ENCODE measurements at places on chromosomes 6 and 20.

DNA sequence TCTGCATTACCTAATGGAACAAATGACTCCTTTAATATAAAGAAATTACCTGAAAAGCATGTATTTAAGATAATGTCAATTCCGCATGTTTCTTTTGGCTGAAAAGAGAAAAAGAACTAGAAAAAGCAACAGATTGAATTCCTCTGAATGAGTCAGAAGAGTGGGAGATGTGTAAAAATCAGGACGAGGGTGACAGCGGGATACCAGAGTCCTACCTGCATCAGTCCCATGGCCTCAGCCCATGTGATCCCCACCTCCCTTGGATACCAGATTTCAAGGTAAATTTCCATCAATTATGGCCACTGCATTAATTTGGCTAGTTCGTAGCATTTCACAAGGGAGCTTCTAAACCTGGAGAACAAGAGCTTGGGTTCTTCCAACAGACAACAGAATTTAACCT, 10.0 kb upstream of the MOXD1 start:
- no peak for DNase-seq

GRCh38 chr6:53829698-53830221, 35.0 kb downstream of the LRRC1 start:
- DNase-seq, result peak; percentile 35

GRCh38 chr20:32474967-32475811, 109.9 kb downstream of the NOL4L start:
- no peak for DNase-seq

GRCh38 chr20:25548613-25549086, 36.7 kb downstream of the NINL start:
- DNase-seq, result no peak

DNA sequence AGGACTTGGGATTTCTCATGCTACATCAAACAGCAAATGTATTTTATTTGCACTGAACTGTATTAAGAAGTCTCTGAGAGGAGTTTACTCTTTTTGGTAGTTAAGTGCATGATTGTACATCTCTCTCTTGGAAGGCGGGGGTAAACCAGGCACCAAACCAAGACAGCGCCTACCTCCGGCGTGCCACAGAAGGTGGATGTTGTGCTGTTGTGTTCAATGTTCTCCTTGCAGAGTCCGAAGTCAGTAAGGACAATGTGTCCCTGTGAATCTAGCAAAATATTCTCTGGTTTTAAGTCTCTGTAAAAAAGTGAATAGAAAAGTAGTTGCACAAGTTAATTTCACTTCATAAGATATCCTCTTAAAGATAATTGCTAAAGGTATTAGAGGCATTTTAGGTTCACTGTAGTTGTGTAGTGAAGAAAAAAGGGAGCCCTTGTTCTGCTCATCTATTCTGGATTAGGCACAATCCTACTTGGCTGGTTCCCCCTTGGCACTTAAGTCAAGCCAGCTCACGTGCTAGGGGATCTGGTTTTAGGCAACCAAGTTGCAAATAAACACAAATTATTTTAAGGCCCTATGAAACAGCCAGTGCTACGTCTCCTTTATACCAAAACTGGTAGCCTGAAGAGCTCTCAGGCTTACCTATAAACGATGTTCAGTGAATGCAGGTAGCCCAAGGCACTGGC, 119.7 kb upstream of the SLC2A12 start:
- DNase-seq, result no peak

GRCh38 chr6:47016261-47016660, 25.9 kb downstream of the ADGRF1 start:
- no peak for DNase-seq

- no peak for DNase-seq
These were observed 28.6 kb upstream of the CCN2 start for GRCh38 chr6:131979515-131980337.

- DNase-seq, result no peak
These were observed 23.7 kb downstream of the POM121L2 start for GRCh38 chr6:27288136-27289044.

DNA sequence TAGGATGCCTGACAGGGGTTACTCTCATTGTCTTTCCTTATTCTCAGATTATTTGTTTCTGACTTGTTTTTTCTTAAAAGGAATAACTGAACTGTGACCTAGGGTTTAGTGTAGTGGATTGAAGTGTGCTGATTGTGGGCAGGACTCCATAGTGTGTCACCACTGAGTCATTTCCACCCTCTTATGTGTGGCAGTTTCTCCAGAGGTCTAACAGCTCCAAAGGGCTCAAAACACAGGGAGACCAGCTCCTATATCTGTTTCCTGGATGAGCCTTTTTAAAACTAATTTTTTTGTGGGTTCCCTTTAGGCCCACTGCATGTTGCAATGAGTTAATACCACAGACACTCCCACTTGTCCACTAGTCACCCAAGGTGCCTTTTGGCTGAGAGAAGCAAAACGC, 951.1 kb upstream of the ADGRB3 start:
- no peak for DNase-seq

DNA sequence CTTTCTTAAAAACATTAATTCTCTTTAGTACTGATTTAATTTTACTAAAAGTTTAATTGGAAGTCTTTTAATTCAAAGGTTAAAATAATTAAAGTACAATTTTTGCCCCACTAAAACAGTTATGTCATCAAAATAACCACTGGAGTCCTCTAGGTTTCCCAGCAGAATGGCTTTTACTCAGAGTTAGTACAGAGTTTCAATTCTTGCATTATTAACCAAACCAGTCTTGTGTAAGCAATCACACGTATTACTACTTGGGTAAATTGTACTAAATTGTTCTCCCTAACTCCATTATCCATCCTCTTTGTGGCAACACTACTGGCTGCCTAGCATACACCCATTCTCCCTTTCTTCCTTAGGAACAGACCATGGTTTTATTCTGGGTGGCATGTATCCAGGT, 36.9 kb downstream of the CDK19 start:
- no peak for DNase-seq

GRCh38 chr6:29976253-29976587, 33.9 kb downstream of the HLA-A start:
- DNase-seq, result no peak

DNA sequence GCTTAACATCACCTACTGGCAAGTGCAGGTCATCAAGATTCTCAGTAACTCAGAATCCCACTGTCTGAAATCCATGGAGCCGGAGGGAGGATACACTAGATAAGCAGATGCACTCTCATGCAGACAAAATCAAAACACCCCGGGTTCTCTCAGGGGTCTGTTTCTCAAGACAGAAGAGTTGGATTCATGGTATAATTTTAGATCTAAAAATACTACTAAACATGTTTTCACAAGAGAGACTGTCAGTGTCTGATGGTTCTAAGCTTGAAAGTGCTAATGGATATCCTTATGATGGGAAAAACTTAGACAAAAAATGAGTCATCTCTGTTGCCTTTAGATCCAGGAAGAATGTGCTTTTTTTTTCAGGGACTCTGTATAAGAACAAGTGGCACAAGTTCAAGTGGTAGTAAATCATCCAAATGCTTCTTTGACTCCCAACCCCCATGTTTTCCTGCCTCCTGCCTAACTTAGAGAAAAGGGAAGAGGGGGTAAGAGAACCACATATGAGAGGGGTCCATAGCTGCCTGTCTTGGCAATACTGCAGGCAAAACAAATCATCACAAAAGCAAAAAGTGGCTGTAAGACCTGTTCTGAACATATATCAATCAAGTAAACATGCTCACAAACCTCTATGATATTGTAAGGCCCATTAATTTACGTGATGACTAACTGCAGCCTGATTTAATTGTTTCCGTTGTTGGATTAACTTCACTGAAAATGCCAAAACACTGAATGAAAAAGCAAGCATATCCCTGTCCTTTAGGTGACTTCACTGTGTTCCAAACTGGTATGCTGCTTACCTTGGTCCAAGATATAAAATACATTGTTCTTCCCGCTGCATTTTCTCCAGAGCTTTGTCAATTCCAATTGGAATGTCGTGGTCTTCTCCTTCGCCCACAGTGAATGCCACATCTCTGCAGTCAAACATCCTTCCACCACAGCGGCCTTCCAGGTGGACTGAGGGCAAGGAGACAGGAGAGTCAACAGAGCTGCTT, 84.0 kb upstream of the TULP1 start:
- DNase-seq, result no peak

- DNase-seq, result no peak
These were observed 5.4 kb downstream of the CLIC5 start for GRCh38 chr6:46010270-46010669.

GRCh38 chr20:61052195-61052750, 199.8 kb upstream of the CDH4 start:
- no peak for DNase-seq

- DNase-seq, result peak; percentile 84
These were observed 123.3 kb upstream of the SLC2A12 start for GRCh38 chr6:134175532-134176263.

DNA sequence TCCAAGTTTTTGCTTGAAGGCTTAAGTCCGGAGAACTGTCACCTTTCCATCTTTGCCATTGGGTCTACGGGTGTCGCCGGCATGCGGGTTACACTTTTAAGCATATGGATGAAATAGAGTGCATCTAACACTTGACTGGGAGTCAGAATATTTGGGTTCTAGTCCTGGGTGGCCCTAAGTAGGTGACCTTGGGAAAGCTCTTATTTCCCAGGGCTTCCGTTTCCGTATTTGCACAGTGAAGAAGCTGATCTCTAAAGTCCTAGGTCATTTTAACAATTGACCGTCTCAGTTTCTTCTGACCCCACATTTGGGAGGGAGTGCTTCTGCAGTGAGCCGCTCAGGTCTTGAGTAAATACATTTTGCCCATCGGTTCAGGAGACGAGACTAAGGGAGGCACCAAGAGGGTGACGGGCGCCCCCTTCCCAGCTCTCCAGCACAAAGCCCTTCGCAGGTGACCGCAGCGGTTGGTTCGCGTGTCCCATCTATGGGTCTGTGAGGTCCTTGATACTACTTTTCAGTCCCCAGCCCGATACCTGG, 651 bp upstream of the BLTP3A start:
- DNase-seq, result peak; percentile 83

- DNase-seq, result no peak
These were observed 1.1 kb upstream of the PSMB8 start for GRCh38 chr6:32844839-32845383.

- DNase-seq, result no peak
These were observed 11.8 kb upstream of the ZMYND8 start for GRCh38 chr20:47368301-47368700.

DNA sequence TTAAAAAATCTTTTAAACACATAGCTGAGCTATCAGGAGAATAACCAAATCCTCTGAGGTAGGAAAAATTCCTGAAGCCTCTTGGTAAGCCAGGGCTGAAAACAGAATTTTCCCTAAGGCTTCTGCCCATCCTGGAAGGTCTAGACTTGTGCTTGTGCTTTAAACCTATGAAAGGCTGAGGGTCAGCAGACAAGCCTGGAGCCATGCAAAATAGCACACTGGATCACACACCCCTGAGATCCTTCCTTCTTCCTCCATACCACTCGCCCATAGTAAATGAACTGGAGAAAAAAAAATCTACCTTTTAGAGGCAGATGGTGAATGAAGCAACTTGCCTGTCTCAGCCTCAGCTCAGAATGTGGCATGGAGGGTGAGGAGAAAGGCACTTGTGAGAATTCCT, 144.4 kb downstream of the UBE3D start:
- no peak for DNase-seq

DNA sequence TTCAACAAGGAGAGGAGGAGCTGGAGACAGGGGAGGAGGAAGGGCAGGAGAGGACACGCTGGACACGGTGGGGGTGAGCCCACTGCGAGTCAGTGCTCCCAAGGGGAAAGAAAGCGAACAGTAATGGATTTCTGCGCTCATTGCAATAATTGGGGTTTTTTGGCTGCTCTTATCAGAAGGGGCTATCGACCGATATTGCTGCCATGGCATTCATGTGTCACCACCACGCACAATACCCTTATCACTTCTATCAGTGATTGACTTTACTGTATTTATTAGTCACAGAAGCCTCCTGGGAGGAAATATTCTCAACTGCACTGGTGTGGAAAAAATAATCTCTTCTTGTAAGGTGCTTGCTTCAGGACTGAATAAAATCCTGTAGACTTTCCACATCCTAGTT, 55.8 kb downstream of the CEP43 start:
- no peak for DNase-seq

DNA sequence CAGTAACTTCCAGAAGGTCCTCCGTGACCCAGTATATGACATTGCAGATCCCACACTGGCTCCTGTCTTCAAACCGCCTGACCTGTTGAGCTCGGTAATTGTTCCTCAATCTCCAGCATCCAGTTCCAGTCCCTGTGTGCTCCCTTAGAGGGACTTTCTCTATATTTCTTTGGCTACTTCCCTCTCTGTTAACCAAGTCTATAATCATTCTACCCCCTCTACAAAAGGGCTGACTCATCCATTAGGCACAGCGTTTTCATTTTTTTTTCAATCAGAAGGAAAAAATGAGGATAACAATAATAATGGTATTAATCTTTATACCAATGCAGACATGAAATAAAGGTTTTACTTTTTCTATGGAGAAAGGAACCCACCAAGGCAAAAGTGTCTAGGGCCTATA, 69.3 kb downstream of the FAM229B start:
- DNase-seq, result no peak

GRCh38 chr6:101545191-101545590, 151.7 kb downstream of the GRIK2 start:
- DNase-seq, result no peak

GRCh38 chr6:33585403-33586107, 5.5 kb upstream of the BAK1 start:
- peak; percentile 97 for DNase-seq

DNA sequence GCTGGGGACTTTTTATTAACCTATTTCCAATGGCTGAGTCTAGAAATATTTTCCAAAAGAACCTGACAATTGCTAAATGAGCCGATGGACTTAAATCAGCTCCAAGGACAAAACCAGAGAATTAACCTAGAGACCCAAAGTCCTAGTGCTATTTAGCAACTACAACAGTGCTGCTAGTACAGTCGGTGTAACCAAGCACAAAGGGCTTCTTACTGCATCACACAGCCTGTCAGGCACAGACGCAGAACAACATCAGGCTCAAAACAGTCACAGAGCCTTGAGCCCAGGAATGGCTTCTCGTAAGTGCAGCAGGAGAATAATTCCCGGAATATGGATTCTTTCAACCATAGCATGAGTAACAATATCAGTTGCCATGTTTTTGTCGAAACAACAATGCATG, 70.0 kb downstream of the GFOD1 start:
- DNase-seq, result no peak

DNA sequence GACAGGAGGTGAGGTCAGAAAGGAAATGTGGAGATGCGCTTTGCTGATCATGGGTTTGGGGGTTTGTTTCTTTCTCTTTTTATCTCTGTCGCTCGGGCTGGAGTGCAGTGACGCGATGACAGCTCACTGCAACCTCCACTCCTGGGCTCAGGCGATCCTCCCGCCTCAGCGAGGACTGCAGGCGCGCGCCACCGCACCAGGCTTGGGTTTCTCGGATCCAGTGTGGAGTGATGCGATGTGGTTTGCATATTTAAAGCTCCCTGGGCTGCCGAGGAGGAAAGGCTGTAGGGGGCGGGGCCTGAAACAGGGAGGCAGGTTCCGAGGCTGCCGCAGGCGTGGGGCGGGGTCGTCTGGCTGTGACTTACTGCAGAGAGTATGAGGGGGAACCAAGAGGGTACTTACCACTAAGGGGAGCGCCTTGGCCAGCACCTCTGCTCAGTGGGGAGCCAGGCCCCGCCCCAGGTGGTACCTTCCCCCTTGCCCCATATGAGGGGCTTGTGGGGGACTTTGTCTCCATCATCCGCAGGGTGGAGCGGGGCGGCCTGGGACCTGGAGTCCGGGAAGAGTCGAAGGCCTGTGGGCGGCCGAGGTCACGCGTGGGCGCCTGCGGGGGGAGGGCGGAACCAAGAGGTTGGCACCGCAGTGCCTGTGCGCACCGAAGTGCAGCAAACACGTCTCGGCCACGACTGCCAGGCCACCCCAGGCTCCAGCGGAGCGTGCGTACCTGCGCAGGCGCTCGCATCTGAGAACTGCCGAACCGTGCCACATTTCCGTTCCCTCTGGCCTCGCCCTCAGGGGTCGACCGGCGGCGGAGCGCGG, 12.7 kb upstream of the BAK1 start:
- DNase-seq, result peak; percentile 80
